ENCODE measurements at places on chromosomes 16 and 17. TPM values are rescaled to one million over a fixed set of nuclear protein-coding genes. Genes with fewer than 3 reads are reported as not detected.

DYNLRB2 gene
- not detected for total RNA-seq

DNA sequence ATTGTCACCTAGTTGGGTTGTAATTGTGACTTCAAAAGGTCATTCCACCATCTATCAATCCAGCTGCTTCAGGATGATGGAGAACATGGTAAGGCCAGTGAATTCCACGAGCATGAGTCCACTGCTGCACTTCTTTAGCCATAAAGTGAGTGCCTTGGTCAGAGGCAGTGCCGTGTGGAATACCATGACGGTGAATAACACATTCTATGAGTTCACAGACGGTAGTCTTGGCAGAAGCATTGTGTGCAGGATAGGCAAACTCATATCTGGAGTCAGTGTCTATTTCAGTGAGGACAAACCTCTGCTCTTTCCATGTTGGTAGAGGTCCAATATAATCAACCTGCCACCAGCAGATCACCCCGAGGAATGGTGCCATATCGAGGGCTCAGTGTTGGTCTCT lies 650.9 kb downstream of the KCNJ2 start:
- no peak overlapping the region for H3K4me3 ChIP-seq
- no peaks in the 10 kb centered on the region for H3K36me3 ChIP-seq
- H3K4me1 ChIP-seq, result no peaks in the 10 kb centered on the region
- no peak for DNase-seq
- no peaks in the 10 kb centered on the region for H3K27me3 ChIP-seq
- no peak overlapping the region for H3K27ac ChIP-seq

- H3K27ac ChIP-seq, result no peak overlapping the region
- no peak overlapping the region for H3K4me3 ChIP-seq
- no peak for DNase-seq
- no peaks in the 10 kb centered on the region for H3K36me3 ChIP-seq
- H3K4me1 ChIP-seq, result peaks cover 32% of the 10 kb centered on the region
- no peaks in the 10 kb centered on the region for H3K27me3 ChIP-seq
Measured at GRCh38 chr17:78183916-78184315, 2.9 kb downstream of the TK1 start.

CX3CL1 gene
- not detected for total RNA-seq

RNF227 gene
- 4.7 TPM for total RNA-seq

NPIPA5 gene
- total RNA-seq, result 1.0 TPM

- no peak overlapping the region for H3K27ac ChIP-seq
- DNase-seq, result no peak
- no peak overlapping the region for H3K4me3 ChIP-seq
- no peaks in the 10 kb centered on the region for H3K27me3 ChIP-seq
Measured at GRCh38 chr17:75779987-75780889, 4.4 kb upstream of the UNK start.

ALG1 gene
- total RNA-seq, result 13.4 TPM

DNA sequence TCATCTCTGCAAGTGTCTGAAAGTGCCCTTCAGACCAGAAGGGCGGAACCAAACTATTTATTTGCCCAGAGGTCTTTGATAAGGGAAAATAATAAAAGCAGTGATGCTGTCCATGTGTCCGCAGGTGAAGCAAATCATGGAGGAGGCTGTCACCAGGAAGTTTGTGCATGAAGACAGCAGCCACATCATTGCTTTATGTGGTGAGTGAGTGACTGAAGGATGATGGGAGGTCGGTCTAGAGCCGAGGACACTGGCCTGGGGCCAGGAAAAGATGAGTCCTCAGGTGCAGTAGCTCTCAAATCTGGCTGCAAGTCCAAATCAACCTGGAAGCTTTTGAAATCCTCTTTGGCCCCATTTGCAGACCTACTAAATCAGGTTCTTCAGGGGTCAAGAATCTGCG lies 6.1 kb downstream of the SGSM2 start:
- no peaks in the 10 kb centered on the region for H3K27me3 ChIP-seq
- no peak overlapping the region for H3K4me3 ChIP-seq
- H3K27ac ChIP-seq, result no peak overlapping the region
- no peaks in the 10 kb centered on the region for H3K36me3 ChIP-seq
- peaks cover under 1% of the 10 kb centered on the region for H3K4me1 ChIP-seq

HIC1 gene
- 20.7 TPM for total RNA-seq

KCNAB3 gene
- total RNA-seq, result 7.9 TPM

SLC38A8 gene
- total RNA-seq, result not detected

GRCh38 chr17:4818276-4818675 lies 11.3 kb downstream of the PLD2 start:
- no peaks in the 10 kb centered on the region for H3K27me3 ChIP-seq
- DNase-seq, result no peak
- H3K4me3 ChIP-seq, result no peak overlapping the region
- H3K36me3 ChIP-seq, result no peaks in the 10 kb centered on the region
- H3K4me1 ChIP-seq, result no peaks in the 10 kb centered on the region
- no peak overlapping the region for H3K27ac ChIP-seq

- DNase-seq, result no peak
- no peaks in the 10 kb centered on the region for H3K36me3 ChIP-seq
- H3K27me3 ChIP-seq, result peaks cover 8% of the 10 kb centered on the region
Measured at GRCh38 chr16:3356118-3356517, 429 bp downstream of the OR2C1 start.

GRCh38 chr16:886802-887731 lies 83.7 kb downstream of the LMF1 start:
- H3K4me1 ChIP-seq, result no peaks in the 10 kb centered on the region
- H3K4me3 ChIP-seq, result no peak overlapping the region
- H3K36me3 ChIP-seq, result peaks cover 4% of the 10 kb centered on the region
- H3K27ac ChIP-seq, result no peak overlapping the region
- no peak for DNase-seq
- H3K27me3 ChIP-seq, result no peaks in the 10 kb centered on the region

- no peak overlapping the region for H3K27ac ChIP-seq
- no peaks in the 10 kb centered on the region for H3K4me1 ChIP-seq
- H3K27me3 ChIP-seq, result no peaks in the 10 kb centered on the region
- H3K36me3 ChIP-seq, result no peaks in the 10 kb centered on the region
Measured at GRCh38 chr17:60749050-60749449, 71.4 kb downstream of the BCAS3 start.

DNA sequence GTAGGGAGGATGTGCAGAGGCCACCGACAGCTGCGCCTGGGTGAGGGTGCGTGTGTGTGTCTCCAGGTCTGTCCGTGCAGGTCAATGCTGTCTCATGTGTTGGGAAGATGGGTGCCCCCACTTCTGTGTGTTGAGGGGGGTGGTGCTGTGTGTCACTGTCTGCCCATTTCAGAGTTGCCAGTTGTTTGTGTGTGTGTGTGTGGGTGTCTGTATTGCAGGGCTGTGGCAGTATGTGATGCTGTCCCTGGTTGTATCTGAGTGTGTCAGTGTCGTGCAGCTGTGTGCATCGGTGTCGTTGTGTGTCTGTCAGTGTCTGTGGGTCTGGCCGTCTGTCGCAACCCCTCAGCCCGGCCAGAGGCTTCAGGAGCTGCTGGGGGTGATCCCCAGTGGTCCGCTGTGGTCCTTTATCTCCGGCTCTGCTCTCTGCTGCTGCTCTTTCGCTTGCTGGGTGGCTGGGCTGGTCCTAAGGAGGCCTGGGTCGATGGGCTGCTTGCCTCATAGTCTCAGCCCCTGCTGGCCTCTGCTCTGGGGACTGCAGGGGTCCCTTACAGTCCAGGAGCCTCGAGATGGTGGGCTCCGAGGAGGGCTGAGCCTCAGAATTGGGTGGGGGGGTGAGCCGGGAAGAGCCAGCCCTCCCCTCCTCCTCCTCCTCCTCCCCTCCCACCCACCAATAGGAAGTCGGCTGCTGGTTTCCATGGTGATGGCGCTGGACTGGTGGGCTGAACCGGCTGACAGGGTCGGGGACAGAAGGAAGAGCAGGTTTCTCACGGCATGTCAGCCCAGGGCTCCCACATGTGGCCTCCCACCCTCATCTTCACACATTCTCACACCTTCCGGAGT lies at the start of gene TSPOAP1:
TSPOAP1 (minus strand) TSS at position 601 of the 840 bp plus-strand sequence. CDS start 875 bp downstream, outside the sequence.
- peak within 1 kb of the TSS; percentile 94 for H3K4me3 ChIP-seq
- peak; percentile 68 for DNase-seq
- peaks cover 62% of the 10 kb centered on the region for H3K4me1 ChIP-seq
- peak within 1 kb of the TSS; percentile 84 for H3K27ac ChIP-seq
- H3K36me3 ChIP-seq, result peaks cover 25% of the 10 kb centered on the region
- H3K27me3 ChIP-seq, result no peaks in the 10 kb centered on the region

DNA sequence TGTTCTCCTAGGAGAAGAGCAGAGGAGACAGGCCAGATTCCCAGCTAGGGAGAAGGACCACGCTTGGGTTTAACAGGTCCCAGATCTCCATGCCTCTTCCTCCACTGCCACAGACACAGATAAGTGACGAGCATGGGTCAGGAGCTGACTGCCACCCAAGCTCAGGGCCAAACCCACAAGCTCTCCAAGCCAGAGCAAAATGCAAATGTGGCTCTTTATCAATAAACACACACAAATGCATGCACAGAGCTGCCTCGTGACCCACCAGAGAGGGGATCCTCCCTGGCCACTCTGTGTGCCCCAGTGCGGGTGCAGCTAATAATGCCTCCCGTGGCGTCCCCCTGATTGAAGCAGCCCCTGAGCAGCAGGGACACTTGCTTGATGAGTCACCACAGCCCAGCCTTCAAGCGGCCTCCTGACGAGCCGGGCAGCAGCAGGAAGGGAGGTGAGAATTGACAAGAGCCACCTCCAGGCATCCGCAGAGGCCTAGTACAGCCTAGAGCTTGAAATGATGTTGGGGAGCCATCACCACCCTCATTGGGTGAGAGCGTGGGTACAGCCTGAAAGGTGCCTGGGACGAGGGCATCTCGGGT lies 143.9 kb downstream of the CCDC182 start:
- peaks cover 84% of the 10 kb centered on the region for H3K4me1 ChIP-seq
- H3K36me3 ChIP-seq, result no peaks in the 10 kb centered on the region
- H3K27me3 ChIP-seq, result no peaks in the 10 kb centered on the region
- peak; percentile 47 for DNase-seq

PPP1R1B gene
- total RNA-seq, result not detected

SHISA9 gene
- not detected for total RNA-seq

GRCh38 chr16:47644166-47644565 lies 183.0 kb downstream of the PHKB start:
- peak overlapping the region; percentile 47 for H3K27ac ChIP-seq
- peaks cover 14% of the 10 kb centered on the region for H3K36me3 ChIP-seq

DNA sequence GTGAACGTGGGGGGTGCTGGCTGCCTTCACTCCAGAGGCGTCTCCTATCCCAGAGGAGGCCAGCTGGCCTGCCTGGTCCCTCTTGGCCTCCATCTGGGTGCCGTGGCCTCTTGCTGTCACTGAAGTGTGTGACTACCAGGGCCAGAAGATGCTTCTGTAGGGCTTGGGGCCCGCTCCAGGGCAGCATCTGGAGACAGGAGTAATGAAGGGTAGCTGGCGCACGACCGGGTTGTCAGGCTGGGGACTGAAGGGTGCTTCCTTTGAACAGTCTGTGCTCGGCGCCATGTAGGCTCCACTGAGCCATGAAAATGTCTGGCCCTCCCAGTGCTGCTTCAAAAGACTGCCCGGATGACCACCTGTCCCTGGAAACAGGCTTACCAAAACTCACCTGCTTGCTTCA lies 31.3 kb downstream of the ASIC2 start:
- H3K4me3 ChIP-seq, result no peak overlapping the region
- DNase-seq, result no peak
- no peaks in the 10 kb centered on the region for H3K4me1 ChIP-seq
- no peaks in the 10 kb centered on the region for H3K27me3 ChIP-seq
- no peaks in the 10 kb centered on the region for H3K36me3 ChIP-seq

- H3K4me3 ChIP-seq, result no peak overlapping the region
- no peak overlapping the region for H3K27ac ChIP-seq
- H3K36me3 ChIP-seq, result no peaks in the 10 kb centered on the region
- no peak for DNase-seq
Measured at GRCh38 chr16:31243734-31244670, 15.8 kb upstream of the ITGAM start.

DNA sequence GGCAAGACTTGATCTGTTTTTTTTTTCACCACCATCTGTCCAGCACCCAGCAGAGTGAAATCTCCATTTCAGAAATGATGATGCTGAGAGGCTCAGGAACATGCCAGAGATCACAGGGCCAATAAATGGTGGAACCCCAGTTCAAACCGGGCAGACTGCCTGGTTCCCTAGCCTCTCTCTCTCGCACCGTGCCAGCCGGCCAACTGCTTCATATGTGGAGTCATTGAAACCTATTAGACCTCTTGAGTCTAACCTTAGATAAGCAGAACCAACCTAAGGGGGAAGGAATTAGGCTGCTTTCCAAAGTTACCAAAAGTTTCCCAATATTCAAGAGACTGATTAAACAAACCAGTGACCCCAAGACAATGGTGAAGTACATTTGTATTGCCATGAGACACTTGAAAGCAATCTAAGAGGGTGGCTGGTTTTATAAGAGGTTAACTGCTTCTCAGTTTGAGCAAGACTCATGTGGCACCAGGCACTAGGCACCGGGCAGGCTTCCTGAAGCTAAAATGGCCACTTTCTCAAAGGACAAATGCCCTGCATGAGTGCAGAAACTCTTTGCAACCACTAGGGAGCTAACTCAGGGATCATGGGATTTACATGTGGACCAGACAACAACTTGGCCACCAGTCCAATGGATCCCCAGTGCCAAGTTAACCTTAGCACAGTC lies 18.4 kb downstream of the TOX3 start:
- H3K36me3 ChIP-seq, result no peaks in the 10 kb centered on the region
- DNase-seq, result no peak
- H3K4me1 ChIP-seq, result no peaks in the 10 kb centered on the region
- no peak overlapping the region for H3K27ac ChIP-seq

DNA sequence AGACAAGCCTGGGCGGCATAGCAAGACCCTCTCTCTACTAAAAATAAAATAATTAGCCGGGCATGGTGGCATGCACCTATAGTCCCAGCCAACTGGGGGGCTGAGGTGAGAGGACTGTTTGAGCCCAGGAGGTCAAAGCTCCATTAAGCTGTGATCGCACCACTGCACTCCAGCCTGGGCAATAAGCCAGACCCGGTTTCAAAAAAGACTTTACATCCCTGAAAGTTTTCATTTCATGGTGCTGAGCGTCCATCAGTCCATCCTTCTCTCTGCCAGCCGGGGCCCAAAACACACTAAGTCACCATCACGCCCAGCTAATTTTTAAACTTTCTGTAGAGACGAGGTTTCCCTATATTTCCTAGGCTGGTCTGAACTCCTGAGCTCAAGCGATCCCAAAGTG lies 10.6 kb downstream of the RAB40B start:
- no peaks in the 10 kb centered on the region for H3K27me3 ChIP-seq
- no peak overlapping the region for H3K27ac ChIP-seq
- H3K4me1 ChIP-seq, result no peaks in the 10 kb centered on the region
- DNase-seq, result no peak
- no peaks in the 10 kb centered on the region for H3K36me3 ChIP-seq

GRCh38 chr17:66343531-66344078 lies 41.2 kb downstream of the PRKCA start:
- H3K36me3 ChIP-seq, result no peaks in the 10 kb centered on the region
- H3K27me3 ChIP-seq, result no peaks in the 10 kb centered on the region
- DNase-seq, result no peak
- no peak overlapping the region for H3K4me3 ChIP-seq
- no peaks in the 10 kb centered on the region for H3K4me1 ChIP-seq
- H3K27ac ChIP-seq, result no peak overlapping the region

DNAH2 gene
- 0.05 TPM for total RNA-seq

GRCh38 chr16:31093132-31093703 lies 1.4 kb downstream of the VKORC1 start:
- H3K27ac ChIP-seq, result no peak overlapping the region
- H3K4me1 ChIP-seq, result peaks cover 26% of the 10 kb centered on the region
- no peaks in the 10 kb centered on the region for H3K27me3 ChIP-seq
- DNase-seq, result no peak
- no peak overlapping the region for H3K4me3 ChIP-seq

GRCh38 chr17:27473748-27474609 lies 17.7 kb downstream of the KSR1 start:
- H3K36me3 ChIP-seq, result no peaks in the 10 kb centered on the region
- H3K4me1 ChIP-seq, result peaks cover 78% of the 10 kb centered on the region
- peak overlapping the region; percentile 81 for H3K27ac ChIP-seq
- peak overlapping the region; percentile 3 for H3K4me3 ChIP-seq
